Natural killer cell treated with Interleukin-12 subunit alpha and Interleukin-12 subunit beta and Interleukin-15 and Interleukin-18, amount 100 ng/mL, for 72 hours (primary cell): ENCODE measurements at places on chromosomes 7 and 10. TPM values are rescaled to one million over a fixed set of nuclear protein-coding genes. Genes with fewer than 3 reads are reported as not detected.
A peak's percentile ranks its signal among the peaks of the same experiment; 100 is the strongest.

GRCh38 chr7:151141855-151142685 is 25.4 kb downstream of the GBX1 start:
- DNase-seq, result no peak

DNA sequence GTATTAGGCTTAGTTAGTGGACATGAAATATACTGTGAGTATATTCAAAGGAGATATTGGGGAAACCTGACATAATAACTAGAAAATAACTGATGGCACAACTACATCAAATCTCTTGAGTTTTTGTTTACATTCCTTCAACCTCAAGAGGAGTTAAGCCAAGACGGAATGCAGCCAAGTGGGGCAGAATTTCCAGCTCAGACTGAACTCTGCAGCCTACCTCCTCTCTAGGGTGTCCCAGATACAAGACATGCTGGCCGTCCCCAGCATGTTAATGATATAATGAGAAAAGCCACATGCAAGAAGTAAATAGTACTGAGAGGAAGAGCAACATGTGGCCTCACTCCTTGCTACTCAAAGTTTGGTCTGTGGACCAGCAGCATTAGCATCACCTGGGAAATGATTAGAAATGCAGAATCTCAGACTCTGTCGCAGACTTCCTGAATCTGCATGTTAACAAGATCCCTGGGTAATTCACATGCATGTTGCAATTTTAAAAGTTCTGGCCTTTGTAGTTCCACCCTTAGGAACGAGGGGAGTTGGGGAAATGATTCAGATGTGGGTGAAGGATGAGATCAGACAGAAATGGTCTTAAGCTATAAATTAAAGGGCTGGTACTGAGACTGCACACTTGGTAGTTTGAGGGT is 118.4 kb upstream of the CACUL1 start:
- DNase-seq, result no peak

DNA sequence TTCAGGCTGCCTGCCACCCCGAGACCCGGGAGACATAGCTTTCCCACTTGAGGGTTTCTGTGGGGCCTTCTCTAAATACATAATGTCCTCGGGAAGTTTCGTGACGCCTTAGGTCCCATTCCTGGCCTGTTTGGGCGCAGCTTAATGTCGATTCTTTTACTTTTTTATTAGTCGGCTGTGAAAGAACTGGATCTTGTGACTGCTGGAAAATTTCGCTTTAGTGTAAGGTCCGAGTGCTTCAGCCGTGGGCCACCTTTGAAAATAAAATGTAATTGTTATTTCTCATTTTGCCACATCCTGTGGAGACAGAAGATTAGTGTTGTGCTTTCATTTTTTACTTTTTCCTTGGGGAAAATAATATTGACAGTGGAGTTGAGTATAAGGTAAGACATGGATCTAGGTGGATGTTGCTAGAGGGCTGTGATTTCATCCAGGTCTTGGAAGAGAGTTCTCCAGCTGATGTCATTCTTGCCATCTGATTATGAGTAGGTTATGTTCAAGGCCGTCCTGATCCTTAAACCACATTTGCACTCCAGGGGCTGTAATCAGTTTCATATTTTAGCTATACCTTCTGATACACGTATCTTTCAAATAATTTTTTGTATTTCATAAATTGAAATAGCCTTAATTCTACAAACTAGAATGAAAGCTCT is 830 bp downstream of the RAB18 start:
- no peak for DNase-seq

Gene CLCN1
- total RNA-seq, result not detected

Gene MUC3A
- not detected for total RNA-seq

- DNase-seq, result no peak
These were observed 153.5 kb downstream of the NRP1 start for GRCh38 chr10:33180921-33181320.

Gene OR2A5
- total RNA-seq, result not detected

Gene ELN
- total RNA-seq, result 0.10 TPM

DNA sequence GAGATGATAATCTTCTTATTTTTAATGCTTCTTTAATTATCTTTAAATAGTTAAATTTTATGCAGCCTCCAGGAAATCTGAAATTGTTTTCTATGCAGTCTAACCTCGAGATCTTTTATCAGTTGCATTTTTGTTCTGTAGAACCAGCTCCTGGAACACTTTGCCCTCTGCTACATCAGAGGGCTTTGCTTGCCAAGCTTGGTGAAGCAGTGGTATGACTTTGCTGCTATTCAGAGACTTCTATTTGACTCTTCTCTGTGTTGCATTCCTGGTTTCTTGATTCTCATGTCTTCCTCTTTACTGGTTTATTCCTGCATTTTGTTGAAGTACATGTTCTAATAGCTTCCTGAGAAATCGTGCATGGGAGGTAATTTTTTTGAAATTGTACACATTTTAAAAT is 163.7 kb upstream of the TMEM229A start:
- DNase-seq, result no peak

DNA sequence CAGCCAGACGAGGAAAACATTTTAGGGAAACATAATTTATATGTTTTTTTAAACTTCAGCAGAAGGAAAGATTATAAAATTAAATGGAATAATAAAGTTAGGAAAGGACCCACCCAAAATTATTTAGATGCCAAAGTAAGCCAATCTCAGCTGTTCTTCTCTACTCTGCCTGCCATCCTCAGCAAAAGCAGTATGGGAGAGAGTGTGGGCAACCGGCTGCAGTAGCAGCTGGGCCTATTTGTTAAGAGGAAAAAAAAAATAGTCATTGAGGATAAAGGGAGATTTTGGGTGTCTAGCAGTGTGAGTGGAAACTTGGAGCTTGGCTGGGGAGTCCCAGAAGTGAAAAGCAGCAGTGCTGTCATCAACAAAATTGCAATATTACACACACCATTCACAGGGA is 15.4 kb downstream of the SEMA3E start:
- no peak for DNase-seq

GRCh38 chr10:5965266-5965665 is 12.1 kb downstream of the IL15RA start:
- peak; percentile 31 for DNase-seq

GRCh38 chr10:86187499-86188239 is 178.9 kb downstream of the GRID1 start:
- no peak for DNase-seq

- DNase-seq, result no peak
These were observed 25.1 kb upstream of the FAM20C start for GRCh38 chr7:167090-167855.

DNA sequence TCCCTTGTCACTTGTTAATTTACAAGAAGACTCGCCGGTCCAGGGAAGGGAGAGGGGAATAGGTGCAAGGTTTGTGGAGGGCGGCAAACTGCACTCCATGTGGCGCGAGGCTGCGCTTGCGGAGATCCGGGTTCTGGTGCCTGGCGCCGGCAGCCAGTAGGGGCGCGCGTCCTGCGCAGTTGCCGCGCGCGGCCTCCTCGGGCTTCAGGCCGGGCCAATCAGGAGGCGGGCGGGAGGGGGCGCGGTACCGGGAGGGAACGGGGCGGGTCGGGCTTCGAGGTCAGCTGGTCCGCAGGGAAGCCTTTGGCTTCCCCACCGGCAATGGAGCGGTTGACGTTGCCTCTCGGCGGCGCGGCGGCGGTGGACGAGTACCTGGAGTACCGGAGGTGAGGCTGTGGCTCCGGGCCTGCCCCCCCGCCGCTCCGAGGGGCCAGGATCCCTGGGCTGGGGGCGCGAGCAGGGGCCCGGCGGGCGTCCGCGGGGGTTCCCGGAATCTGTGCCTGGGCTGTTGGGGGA is at the start of gene FAM221A:
Gene FAM221A, plus strand, starts transcription at position 302 of the 516 bp plus-strand sequence. Its CDS starts 20 bp downstream, at position 322.
- DNase-seq, result peak; percentile 84

GRCh38 chr10:130749911-130750310 is 561.6 kb downstream of the TCERG1L start:
- DNase-seq, result no peak

Gene PTPRZ1
- not detected for total RNA-seq

Gene PCDH15
- not detected for total RNA-seq

- no peak for DNase-seq
These were observed 112.7 kb upstream of the JCAD start for GRCh38 chr10:30172091-30172490.

Gene ABCC2
- 1.5 TPM for total RNA-seq

DNA sequence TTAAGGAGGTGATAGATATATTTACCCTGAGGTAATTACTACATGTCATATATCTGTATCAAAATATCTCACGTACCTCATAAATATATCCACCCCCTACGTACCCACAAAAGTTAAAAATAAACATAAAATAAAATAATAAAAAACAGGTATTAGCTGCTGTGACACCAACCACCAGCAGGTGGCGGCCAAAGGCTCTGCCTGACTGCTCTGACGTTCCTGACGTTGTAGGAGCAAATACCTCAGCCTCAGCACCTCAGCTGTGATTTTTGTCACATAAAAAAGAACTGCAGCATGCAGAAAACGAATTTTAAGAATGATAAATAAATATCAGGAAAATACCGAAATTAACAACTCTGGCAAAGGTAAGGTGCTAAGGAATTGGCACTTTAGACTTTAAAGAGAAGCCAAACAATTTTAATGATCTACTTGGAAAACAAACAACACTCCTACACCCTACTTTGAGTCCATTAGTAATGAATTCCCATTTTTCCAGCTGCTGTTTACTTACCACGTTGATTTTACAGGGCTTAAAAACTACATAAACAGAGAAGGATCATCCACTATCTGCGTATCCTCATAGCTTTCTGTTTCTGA is 125.4 kb upstream of the TARP start:
- peak; percentile 67 for DNase-seq

DNA sequence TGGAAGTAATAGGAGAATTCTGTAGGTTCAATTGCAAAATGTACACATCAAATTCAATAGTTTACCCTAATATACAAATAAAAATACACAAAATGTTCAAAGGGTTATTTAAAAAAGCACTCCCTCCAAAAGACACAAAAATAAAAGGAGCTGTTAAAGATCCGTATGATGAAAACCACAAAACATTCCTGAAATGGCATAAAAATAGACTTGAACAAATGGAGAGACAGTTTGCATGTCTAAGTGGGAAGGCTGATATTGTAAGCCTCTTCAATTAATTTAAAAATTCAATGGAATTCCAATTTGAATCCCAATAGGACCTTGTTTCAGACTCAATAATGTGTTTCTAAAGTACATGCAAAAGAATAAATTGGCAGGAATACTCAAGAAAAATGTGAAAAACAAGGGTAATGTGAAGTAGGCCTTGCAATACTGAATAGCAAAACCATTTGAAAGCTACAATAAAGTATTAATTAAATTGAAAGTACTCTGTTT is 38.0 kb upstream of the INSYN2A start:
- DNase-seq, result no peak

- no peak for DNase-seq
These were observed 32.0 kb downstream of the SNX8 start for GRCh38 chr7:2282185-2282751.

Gene AEBP1
- total RNA-seq, result 1.0 TPM

Gene BTBD16
- total RNA-seq, result not detected
